Activated naive CD4-positive, alpha-beta T cell treated with anti-CD3 and anti-CD28 coated beads for 36 hours (primary cell): ENCODE measurements at places on chromosomes 13 and 19. TPM values are rescaled to one million over a fixed set of nuclear protein-coding genes. Genes with fewer than 3 reads are reported as not detected.

GRCh38 chr19:33706631-33707030 is 84.9 kb downstream of the CHST8 start:
- no peak for DNase-seq

Gene C19orf53
- 132 TPM for total RNA-seq

Gene TMEM255B
- total RNA-seq = 1.1 TPM

DNA sequence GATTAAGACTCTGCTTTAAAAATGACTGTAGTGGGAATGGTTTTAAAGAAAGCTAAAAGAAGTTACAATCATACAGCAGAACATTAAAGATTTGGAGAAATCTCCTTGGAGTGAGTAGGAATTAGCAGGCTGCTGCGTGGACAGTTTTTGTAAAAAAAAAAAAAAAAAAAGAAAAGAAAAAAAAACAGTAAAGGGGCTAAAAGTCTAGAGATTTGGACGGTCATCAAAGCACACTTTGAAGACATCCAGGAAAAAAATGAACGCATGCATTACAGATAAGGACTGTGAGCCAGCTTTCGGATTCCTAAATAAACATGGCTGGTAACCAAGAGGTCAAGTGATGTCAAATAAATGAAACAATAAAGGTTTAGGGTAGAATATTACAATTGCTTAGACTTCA is 1700.6 kb downstream of the PCDH9 start:
- DNase-seq = no peak

- DNase-seq = no peak
Observed at GRCh38 chr13:113783966-113784644, 25.1 kb downstream of the TMEM255B start.

Gene CYP4F12
- total RNA-seq = not detected

Gene FOXA3
- not detected for total RNA-seq

Gene OR1I1
- not detected for total RNA-seq

Gene JUNB
- total RNA-seq = 296 TPM

Gene CASP14
- total RNA-seq = not detected

DNA sequence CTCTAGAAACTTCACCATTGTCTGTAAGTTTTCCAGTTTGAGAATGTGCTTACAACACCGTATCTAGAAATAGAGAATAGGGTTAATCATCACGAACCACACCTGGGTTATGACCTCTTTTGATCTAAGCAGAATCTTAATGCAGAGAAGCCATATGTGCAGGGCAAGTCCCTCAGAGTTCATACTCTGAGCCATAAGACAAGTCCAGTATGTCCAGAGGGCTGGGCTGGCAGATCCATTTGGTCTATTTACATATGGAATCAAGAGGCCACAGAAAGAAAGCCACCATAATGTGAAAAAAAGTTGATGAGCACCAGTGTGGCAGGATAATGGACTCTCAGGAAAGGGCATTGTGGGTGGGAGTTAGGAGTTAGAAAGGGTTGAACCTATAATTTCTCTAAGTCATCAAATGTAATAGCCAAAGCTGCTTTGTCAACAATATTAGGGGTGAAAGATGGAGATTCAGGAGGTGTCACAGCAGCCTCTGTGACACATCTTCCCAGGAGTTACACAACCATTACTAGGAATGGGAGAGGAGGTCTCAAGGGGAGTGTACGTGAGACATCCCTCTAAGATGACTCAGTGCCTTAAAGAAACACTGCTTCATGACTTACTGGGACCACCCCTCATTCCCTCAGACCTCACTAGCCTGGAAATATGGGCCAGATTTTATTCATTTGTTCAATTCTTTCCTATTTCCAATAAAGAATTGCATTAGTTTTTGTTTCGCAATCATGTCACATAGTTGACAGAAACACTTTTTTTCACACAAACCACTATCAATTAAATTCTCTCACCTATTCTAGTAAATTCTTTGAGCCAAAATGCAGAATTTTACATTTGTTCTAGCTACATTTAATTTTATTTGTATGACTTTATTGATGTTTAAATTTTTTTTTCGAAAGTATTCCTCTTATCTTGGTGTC is 30.4 kb upstream of the OLFM4 start:
- DNase-seq = no peak

DNA sequence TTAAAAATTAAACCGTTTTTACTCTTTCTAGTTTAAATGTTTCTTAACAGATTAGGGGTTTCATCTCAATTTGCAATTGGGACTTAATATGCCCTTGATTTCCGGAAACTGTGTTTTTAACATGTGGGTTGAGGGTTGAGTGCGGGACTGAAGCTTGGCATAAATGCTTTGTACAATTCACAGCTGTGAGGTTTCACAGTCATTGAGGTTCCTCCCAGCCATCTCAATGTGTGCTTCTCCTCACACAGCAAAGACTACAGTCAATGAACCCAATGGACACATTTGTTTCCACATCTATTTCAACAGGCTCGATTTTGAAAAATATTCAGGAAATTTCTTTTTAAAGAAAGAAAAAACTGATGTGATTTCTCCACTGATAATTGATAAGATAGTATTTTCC is 328.6 kb downstream of the TBC1D4 start:
- DNase-seq = no peak
